MCF 10A (cell line): ENCODE measurements at places on chromosomes 4 and X. TPM values are rescaled to one million over a fixed set of nuclear protein-coding genes. Genes with fewer than 3 reads are reported as not detected.
A peak's percentile ranks its signal among the peaks of the same experiment; 100 is the strongest.

Gene DCAF12L1
- total RNA-seq = not detected in 2 replicates

Gene CC2D2A
- total RNA-seq = 7.7 and 8.6 TPM in 2 replicates

Gene SLC25A43
- total RNA-seq = 16.0 and 18.4 TPM in 2 replicates

Gene CCDC160
- not detected in 2 replicates for total RNA-seq

Gene SMIM9
- total RNA-seq = not detected in 2 replicates

Gene HERC6
- 1.7 and 2.4 TPM in 2 replicates for total RNA-seq

Gene CITED1
- 0.37 and 0.72 TPM in 2 replicates for total RNA-seq

Gene HSD17B10
- 113 and 115 TPM in 2 replicates for total RNA-seq

Gene ZNF711
- total RNA-seq = 1.7 and 1.8 TPM in 2 replicates

Gene SMARCA1
- total RNA-seq = 1.7 and 2.0 TPM in 2 replicates

Gene LNX1
- not detected in 2 replicates for total RNA-seq

Gene HHIP
- 0.12 TPM in 1 of 2 replicates, not detected in the other for total RNA-seq

Gene CLDN22
- total RNA-seq = not detected in 2 replicates

Gene SSX3
- not detected in 2 replicates for total RNA-seq

GRCh38 chr4:78797777-78798284 lies 21.7 kb downstream of the BMP2K start:
- no peak for DNase-seq
- H3K4me1 ChIP-seq = peaks cover 17% of the 10 kb centered on the region
- no peaks in the 10 kb centered on the region for H3K27me3 ChIP-seq

DNA sequence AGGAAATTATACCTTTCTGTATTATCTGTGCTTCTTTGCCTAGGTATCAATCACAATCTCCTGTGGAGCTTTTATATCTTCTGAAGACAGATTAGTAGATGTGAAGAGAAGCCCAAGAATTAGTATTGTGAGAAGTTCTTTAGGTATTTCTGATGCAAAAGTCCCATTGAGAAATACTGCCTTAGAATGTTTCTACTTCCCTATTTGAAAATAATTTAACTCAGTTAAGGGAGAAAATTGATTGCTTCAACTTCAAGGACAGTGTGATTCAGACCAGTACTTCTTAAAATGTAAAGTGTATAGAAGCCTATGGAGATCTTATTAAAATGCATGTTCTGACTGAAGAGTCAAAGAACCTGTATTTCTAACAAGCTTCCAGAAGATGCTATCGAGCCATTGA lies 9.0 kb downstream of the EIF1AX start:
- H3K36me3 ChIP-seq = peaks cover 96% of the 10 kb centered on the region
- no peaks in the 10 kb centered on the region for H3K27me3 ChIP-seq
- H3K27ac ChIP-seq = no peak overlapping the region
- H3K4me1 ChIP-seq = peaks cover 24% of the 10 kb centered on the region

GRCh38 chr4:161680146-161680545 lies 483.7 kb downstream of the FSTL5 start:
- no peaks in the 10 kb centered on the region for H3K36me3 ChIP-seq
- DNase-seq = no peak
- no peaks in the 10 kb centered on the region for H3K4me1 ChIP-seq
- H3K27ac ChIP-seq = no peak overlapping the region
- no peak overlapping the region for H3K4me3 ChIP-seq

- H3K27me3 ChIP-seq = no peaks in the 10 kb centered on the region
- peaks cover 37% of the 10 kb centered on the region for H3K36me3 ChIP-seq
- H3K4me1 ChIP-seq = peaks cover 16% of the 10 kb centered on the region
- H3K27ac ChIP-seq = peak overlapping the region; percentile 100
- DNase-seq = no peak
- H3K4me3 ChIP-seq = peak overlapping the region; percentile 98
Observed at GRCh38 chr4:94208266-94208665, 601 bp downstream of the SMARCAD1 start.

- peaks cover 5% of the 10 kb centered on the region for H3K4me1 ChIP-seq
- H3K27me3 ChIP-seq = no peaks in the 10 kb centered on the region
- H3K36me3 ChIP-seq = no peaks in the 10 kb centered on the region
Observed at GRCh38 chr4:85200106-85200505, 233.6 kb upstream of the WDFY3 start.

GRCh38 chr4:124276461-124276860 lies 436.1 kb downstream of the ANKRD50 start:
- no peak overlapping the region for H3K27ac ChIP-seq
- no peaks in the 10 kb centered on the region for H3K36me3 ChIP-seq
- peaks cover 19% of the 10 kb centered on the region for H3K4me1 ChIP-seq
- H3K4me3 ChIP-seq = no peak overlapping the region
- H3K27me3 ChIP-seq = no peaks in the 10 kb centered on the region
- no peak for DNase-seq

DNA sequence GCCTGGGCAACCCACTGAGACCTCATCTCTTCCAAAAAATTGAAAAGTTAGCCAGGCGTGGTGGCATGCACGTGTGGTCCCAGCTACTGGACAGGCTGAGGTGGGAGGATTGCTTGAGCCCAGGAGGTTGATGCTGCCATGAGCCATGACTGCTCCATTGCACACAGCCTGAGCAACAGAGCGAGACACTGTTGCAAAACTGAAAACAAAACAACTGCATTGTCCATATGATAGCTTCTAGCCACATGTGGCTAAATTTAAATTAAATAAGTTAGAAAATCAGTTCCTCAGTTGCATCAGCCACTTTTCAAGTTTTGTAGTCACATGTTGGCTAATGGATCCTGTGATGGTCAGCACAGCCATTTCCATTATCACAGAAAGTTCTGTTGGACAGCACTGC lies 67.9 kb downstream of the GAB1 start:
- DNase-seq = peak; percentile 8
- H3K4me1 ChIP-seq = peaks cover 15% of the 10 kb centered on the region
- H3K36me3 ChIP-seq = no peaks in the 10 kb centered on the region
- H3K27ac ChIP-seq = no peak overlapping the region
- H3K27me3 ChIP-seq = no peaks in the 10 kb centered on the region
- no peak overlapping the region for H3K4me3 ChIP-seq

DNA sequence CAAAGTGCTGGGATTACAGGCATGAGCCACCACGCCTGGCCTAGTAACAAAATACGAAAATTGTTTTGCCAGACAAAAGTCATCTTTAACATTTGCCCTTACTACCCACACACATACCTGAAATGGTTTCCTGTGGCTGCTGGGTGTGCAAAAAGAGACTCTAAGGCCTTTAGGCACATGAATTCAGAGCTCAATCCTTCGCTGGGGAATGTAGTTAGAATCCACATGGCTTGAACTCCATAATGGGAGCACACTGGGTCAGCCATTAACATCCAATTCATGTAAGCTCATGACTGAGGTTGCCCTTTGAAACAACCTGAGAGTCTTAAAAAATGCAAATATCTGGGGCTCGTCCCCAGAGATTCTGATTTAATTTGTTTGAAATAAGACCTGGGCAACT lies 87.8 kb downstream of the HPGD start:
- DNase-seq = no peak
- H3K27me3 ChIP-seq = no peaks in the 10 kb centered on the region
- peaks cover 15% of the 10 kb centered on the region for H3K4me1 ChIP-seq
- H3K4me3 ChIP-seq = no peak overlapping the region

- peak overlapping the region; percentile 8 for H3K4me3 ChIP-seq
- H3K27ac ChIP-seq = peak overlapping the region; percentile 47
- peak; percentile 38 for DNase-seq
- H3K36me3 ChIP-seq = no peaks in the 10 kb centered on the region
Observed at GRCh38 chrX:139640259-139640658, 67.7 kb downstream of the MCF2 start.

GRCh38 chrX:130615941-130616340 lies 214.2 kb downstream of the RBMX2 start:
- no peaks in the 10 kb centered on the region for H3K27me3 ChIP-seq
- H3K4me1 ChIP-seq = no peaks in the 10 kb centered on the region
- DNase-seq = no peak
- H3K36me3 ChIP-seq = no peaks in the 10 kb centered on the region
- no peak overlapping the region for H3K4me3 ChIP-seq

DNA sequence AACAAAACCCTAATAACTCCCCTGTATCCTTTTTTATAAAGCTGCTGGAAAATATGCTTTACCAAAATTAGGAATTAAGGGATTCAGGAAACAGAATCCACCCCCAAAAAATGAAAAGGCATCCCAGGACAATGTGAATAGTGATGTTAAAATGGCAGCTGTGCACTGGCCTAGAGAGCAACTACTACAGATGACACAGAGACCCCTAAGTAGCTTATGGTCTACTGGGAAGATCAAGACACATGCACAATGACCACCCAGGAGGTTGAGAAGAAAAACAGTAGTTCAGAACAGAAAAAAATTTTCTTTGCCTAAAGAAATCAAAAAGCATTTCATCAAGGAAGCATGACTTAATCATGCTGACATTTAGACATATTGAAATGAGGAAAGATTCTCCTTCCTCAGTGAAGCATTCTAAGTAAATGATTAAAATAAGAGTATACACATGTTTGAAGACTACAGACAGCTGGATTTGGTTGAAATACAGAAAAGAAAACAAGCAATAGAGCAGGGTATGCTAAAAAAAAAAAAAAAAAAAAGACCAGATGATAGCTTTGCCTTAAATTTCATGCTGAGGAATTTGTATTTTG lies 117.3 kb downstream of the WDFY3 start:
- no peaks in the 10 kb centered on the region for H3K27me3 ChIP-seq
- H3K36me3 ChIP-seq = peaks cover 29% of the 10 kb centered on the region
- H3K27ac ChIP-seq = no peak overlapping the region
- peaks cover 12% of the 10 kb centered on the region for H3K4me1 ChIP-seq
- no peak overlapping the region for H3K4me3 ChIP-seq

DNA sequence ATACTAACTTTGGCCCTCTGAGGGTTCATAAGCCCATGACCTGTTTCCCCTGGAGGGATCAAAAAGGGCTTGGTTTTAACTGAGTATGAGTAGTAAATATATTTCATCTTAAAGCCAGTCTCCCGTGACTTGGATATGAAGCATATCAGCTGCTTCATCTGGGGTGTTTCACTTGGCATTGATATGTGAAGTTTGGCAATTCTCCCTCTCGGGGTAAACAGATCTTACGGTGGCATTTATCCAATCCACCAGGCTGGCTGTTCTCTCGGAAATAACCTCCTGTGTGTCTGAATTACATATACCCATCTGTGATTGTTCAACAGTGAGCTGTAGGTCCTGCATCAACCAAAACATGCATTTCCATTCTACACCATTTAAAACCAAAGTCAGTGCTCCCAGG lies 130.7 kb downstream of the ADAM29 start:
- H3K27me3 ChIP-seq = no peaks in the 10 kb centered on the region
- H3K4me1 ChIP-seq = no peaks in the 10 kb centered on the region
- no peaks in the 10 kb centered on the region for H3K36me3 ChIP-seq
- H3K27ac ChIP-seq = no peak overlapping the region
- peak; percentile 30 for DNase-seq
- no peak overlapping the region for H3K4me3 ChIP-seq

- H3K27me3 ChIP-seq = no peaks in the 10 kb centered on the region
- peaks cover 16% of the 10 kb centered on the region for H3K4me1 ChIP-seq
- H3K36me3 ChIP-seq = peaks cover 41% of the 10 kb centered on the region
- DNase-seq = no peak
Observed at GRCh38 chr4:139676913-139677585, 11.4 kb downstream of the MGST2 start.

- H3K27ac ChIP-seq = no peak overlapping the region
- no peaks in the 10 kb centered on the region for H3K36me3 ChIP-seq
- peaks cover 11% of the 10 kb centered on the region for H3K4me1 ChIP-seq
Observed at GRCh38 chr4:94354474-94354896, 11.8 kb upstream of the HPGDS start.

DNA sequence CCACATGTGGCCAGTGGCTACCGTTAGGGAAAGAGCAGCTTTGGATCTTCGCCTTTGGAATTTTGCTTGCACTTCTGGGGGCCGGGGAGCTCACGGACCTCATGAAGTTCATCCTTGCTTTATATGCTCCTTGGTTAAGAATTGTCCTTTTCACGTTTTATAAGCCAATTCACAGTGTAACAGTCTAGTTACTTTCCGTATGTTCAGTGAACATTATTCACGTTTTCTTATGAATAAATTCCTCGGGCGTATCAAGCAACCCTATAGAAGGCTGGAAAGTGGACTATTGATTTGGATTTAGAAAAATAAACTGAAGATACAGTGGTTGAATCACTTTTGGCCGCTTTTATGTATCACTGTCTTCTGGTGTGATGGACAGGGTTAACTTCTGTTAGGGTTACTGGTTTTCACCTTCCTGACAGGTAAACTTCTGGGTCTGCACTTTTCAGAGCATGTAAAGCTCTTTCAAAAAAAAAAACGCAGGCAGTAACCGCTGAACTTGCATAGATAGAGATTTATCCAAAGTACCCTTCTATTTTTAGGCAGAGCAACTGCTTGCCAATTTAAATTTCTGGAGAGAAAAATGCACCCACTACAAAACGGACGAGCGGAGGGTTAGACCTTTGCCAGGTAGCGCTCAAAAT lies 569 bp upstream of the PDLIM5 start:
- DNase-seq = no peak
- peaks cover 38% of the 10 kb centered on the region for H3K4me1 ChIP-seq
- H3K4me3 ChIP-seq = peak overlapping the region; percentile 73
- H3K27ac ChIP-seq = peak overlapping the region; percentile 85

- H3K4me3 ChIP-seq = no peak overlapping the region
- no peaks in the 10 kb centered on the region for H3K36me3 ChIP-seq
- H3K27me3 ChIP-seq = peaks cover 26% of the 10 kb centered on the region
- no peak overlapping the region for H3K27ac ChIP-seq
- H3K4me1 ChIP-seq = no peaks in the 10 kb centered on the region
Observed at GRCh38 chrX:102659790-102660757, 8.8 kb downstream of the GPRASP1 start.

- H3K4me1 ChIP-seq = no peaks in the 10 kb centered on the region
- DNase-seq = no peak
- no peaks in the 10 kb centered on the region for H3K36me3 ChIP-seq
- H3K27ac ChIP-seq = no peak overlapping the region
- H3K27me3 ChIP-seq = no peaks in the 10 kb centered on the region
Observed at GRCh38 chr4:90766837-90767236, 639.6 kb downstream of the CCSER1 start.

DNA sequence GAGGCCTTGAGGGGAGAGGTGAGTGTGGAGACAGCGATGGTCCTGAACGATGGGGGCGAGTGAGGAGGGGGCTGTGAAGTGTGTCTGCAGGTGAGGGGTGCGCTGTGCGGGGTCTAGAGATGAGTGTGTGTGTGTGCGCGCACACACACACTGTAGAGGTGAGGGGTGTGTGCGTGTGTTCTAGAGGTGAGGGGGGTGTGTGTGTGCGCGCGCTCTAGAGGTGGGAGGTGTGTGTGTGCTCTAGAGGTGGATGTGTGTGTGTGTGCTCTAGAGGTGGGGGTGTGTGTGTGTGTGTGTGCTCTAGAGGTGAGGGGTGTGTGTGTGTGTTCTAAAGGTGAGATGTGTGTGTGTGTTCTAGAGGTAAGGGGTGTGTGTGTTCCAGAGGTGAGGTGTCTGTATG lies 574 bp downstream of the BST1 start:
- no peaks in the 10 kb centered on the region for H3K36me3 ChIP-seq
- DNase-seq = no peak
- H3K27ac ChIP-seq = no peak overlapping the region

GRCh38 chr4:10083861-10084641 lies 32.5 kb downstream of the WDR1 start:
- no peaks in the 10 kb centered on the region for H3K27me3 ChIP-seq
- DNase-seq = no peak
- H3K4me1 ChIP-seq = no peaks in the 10 kb centered on the region
